ENCODE measurements at places on chromosomes 11 and 22. TPM values are rescaled to one million over a fixed set of nuclear protein-coding genes. Genes with fewer than 3 reads are reported as not detected.

SNU13 gene
- 138 TPM for total RNA-seq

PTPRCAP gene
- not detected for total RNA-seq

KRTAP5-2 gene
- total RNA-seq = not detected

MCHR1 gene
- total RNA-seq = not detected

CHRDL2 gene
- not detected for total RNA-seq

FDXACB1 gene
- total RNA-seq = 3.3 TPM

DGAT2 gene
- 0.55 TPM for total RNA-seq

LYVE1 gene
- total RNA-seq = 7.6 TPM

DNA sequence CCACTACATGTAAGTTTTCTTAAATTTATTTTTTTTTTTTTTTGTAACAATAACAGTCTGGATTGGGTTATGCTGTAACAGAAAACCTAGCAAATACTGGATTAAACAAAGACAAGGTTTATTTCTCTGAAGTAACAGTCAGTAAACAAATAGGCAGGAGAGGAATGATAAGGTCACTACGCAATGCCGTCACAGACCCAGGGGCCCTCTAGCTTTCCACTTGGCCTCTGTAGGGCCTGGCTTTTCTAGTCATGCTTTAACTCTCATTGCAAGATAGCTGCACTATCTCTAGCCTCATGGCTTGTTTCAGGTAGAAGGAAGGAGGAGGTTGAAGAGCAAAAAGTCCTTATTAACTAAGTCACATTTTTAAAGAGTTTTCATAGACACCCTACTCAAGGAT, 6.5 kb downstream of the OR10A6 start:
- no peaks in the 10 kb centered on the region for H3K36me3 ChIP-seq
- no peaks in the 10 kb centered on the region for H3K27me3 ChIP-seq
- no peak overlapping the region for H3K4me3 ChIP-seq
- DNase-seq = no peak
- no peak overlapping the region for H3K27ac ChIP-seq
- no peaks in the 10 kb centered on the region for H3K4me1 ChIP-seq

DNA sequence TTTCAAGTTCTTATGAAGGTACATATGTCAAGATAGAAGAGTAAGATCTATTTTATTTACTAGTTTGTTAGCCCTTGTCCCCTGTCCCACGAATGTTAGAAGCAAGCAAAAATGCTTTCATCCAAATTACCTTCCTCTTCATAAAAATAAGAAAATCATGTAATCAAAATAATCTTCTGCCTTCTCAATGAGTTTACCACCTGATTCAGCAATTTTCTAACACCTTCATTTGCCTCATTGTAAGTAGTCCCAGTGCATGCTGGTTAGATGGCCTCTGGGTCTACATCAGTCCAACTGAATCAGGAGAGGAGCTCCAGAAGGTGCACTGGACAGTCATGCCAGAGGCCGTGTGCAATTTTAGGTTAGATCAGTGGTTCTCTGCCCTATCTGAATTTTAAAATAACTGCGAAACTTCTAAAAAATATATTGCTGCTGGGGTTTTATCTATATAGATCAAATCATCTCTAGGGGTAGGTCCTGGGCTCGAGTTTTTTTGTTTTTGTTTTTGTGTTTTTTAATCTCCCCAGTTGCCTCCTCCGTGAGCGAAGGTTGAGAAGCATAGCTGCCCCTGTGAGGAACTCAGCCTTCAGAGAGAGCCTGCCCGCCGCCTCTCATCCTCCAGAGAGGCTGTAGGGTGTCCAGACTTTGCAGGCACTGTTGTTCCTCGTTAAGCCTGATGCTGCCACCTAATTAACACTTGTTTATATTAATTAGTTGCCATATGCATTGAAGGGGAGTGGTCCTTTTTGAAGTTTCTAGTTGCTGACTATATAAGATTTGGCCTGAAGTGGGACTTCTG, 32.2 kb downstream of the C22orf31 start:
- no peak for DNase-seq
- no peak overlapping the region for H3K4me3 ChIP-seq
- H3K4me1 ChIP-seq = peaks cover 27% of the 10 kb centered on the region
- H3K27me3 ChIP-seq = no peaks in the 10 kb centered on the region
- H3K27ac ChIP-seq = no peak overlapping the region
- no peaks in the 10 kb centered on the region for H3K36me3 ChIP-seq

DNA sequence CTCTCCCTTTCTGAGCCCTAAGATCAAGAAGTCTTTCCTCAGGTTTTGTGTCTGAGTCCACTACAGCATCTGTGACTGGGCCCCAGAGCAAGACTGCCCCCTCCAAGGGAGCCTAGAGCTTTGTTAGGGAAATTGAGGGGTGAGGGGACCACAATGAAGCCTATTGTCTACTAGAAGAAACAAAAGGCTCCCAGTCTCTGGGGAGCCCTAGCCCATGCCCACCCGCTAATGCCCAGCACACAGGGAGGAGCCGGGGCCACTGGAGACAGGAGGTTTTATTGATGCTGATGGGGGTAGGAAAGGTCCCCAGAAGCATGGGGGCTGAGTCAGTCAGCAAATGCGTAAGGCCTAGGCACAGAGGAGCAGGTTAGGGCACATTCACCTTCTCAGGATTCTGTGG, 14.0 kb downstream of the RHOG start:
- no peak overlapping the region for H3K4me3 ChIP-seq
- H3K36me3 ChIP-seq = peaks cover 4% of the 10 kb centered on the region
- H3K27ac ChIP-seq = no peak overlapping the region
- H3K27me3 ChIP-seq = no peaks in the 10 kb centered on the region

DNA sequence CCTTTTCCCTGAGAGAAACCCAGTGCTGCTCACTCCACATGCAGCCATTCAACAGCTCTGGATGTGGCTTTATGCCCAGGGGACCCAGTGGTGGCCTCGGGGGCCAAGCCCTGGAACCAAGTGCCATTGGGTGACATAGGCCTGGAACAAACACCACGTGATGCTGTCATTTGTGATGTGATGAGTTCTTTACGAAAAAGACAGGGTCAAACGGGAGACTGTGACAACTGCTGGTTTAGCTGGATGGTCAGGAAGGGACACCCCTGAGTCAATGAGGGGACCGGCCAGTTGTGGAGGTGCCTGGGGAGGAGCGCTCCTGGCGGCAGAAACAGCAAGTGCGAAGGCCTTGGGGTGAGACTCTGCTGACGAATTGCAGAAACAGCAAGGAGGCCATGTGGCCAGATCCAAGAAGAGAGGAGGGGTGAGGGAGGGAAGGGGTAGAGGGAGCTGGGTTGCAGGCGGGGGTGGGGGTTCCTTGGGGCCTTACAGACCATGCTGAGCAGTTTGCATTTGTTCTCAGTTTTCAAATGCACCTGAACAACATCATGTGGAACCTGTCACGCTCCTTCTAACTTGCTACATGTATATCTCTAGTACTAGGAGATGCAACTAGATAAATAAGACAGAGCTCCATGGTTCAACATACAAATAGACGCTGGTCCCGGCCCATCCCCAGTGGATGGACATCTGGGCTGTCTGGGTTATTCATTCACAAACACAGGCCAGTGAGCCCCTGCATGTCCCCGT, 56.1 kb downstream of the IGLL5 start:
- no peaks in the 10 kb centered on the region for H3K27me3 ChIP-seq
- H3K4me1 ChIP-seq = no peaks in the 10 kb centered on the region
- no peak for DNase-seq
- no peaks in the 10 kb centered on the region for H3K36me3 ChIP-seq

DNA sequence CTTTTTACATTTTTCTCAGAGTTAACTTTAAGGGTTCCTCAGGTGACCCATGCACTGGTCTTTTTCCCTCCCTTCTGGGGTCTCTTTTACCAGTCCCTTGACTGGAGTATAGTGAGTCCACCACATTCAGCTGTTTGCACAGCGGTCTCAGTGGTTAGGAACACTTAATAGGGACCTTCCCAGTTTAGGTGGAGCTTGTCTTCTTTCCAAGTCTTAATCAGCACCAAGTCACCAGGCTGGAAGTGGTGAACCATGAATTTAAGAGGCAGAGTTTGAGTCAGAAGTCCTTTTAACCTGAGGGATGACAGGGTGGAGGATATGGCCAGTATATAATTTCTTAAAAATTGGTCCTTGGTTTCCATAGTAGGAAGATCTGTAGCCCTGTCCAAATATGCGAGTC, 349.7 kb upstream of the MPPED2 start:
- H3K4me3 ChIP-seq = no peak overlapping the region
- H3K4me1 ChIP-seq = no peaks in the 10 kb centered on the region
- no peaks in the 10 kb centered on the region for H3K36me3 ChIP-seq
- no peak overlapping the region for H3K27ac ChIP-seq
- no peaks in the 10 kb centered on the region for H3K27me3 ChIP-seq

GRCh38 chr11:19951558-19952115, 208.6 kb downstream of the DBX1 start:
- DNase-seq = peak; percentile 81
- no peak overlapping the region for H3K4me3 ChIP-seq
- H3K4me1 ChIP-seq = peaks cover 27% of the 10 kb centered on the region
- H3K36me3 ChIP-seq = peaks cover 7% of the 10 kb centered on the region
- no peaks in the 10 kb centered on the region for H3K27me3 ChIP-seq

GRCh38 chr11:44823868-44824267, 97.1 kb downstream of the TSPAN18 start:
- peak overlapping the region; percentile 63 for H3K27ac ChIP-seq
- H3K4me1 ChIP-seq = peaks cover 23% of the 10 kb centered on the region
- peak; percentile 46 for DNase-seq
- no peaks in the 10 kb centered on the region for H3K36me3 ChIP-seq
- no peaks in the 10 kb centered on the region for H3K27me3 ChIP-seq

- no peak overlapping the region for H3K27ac ChIP-seq
Observed at GRCh38 chr11:43548916-43549315, 131.6 kb upstream of the HSD17B12 start.

DNA sequence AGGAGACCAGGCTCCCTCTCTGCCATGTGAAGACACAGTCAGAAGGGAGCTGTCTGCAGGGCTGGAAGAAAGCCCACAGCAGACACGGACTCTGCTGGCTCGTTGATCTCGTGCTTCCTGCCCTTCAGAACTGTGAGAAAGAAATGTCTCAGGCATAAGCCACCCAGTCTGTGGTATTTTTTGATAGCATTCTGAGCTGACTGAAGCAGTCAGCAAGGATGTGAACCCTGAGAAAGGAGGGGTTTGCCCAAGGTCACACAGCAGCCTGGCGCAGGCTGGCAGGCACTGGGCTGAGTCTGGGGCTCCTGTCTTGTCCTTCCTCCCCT, 255.1 kb upstream of the B3GAT1 start:
- H3K27me3 ChIP-seq = no peaks in the 10 kb centered on the region
- H3K27ac ChIP-seq = no peak overlapping the region
- no peaks in the 10 kb centered on the region for H3K4me1 ChIP-seq

- no peak for DNase-seq
- H3K4me3 ChIP-seq = no peak overlapping the region
- no peak overlapping the region for H3K27ac ChIP-seq
- H3K4me1 ChIP-seq = peaks cover 10% of the 10 kb centered on the region
Observed at GRCh38 chr11:75570559-75571139, 8.6 kb downstream of the SERPINH1 start.

- H3K4me1 ChIP-seq = no peaks in the 10 kb centered on the region
- no peaks in the 10 kb centered on the region for H3K27me3 ChIP-seq
- no peak overlapping the region for H3K27ac ChIP-seq
Observed at GRCh38 chr11:72684236-72684912, 10.2 kb upstream of the PDE2A start.

DNA sequence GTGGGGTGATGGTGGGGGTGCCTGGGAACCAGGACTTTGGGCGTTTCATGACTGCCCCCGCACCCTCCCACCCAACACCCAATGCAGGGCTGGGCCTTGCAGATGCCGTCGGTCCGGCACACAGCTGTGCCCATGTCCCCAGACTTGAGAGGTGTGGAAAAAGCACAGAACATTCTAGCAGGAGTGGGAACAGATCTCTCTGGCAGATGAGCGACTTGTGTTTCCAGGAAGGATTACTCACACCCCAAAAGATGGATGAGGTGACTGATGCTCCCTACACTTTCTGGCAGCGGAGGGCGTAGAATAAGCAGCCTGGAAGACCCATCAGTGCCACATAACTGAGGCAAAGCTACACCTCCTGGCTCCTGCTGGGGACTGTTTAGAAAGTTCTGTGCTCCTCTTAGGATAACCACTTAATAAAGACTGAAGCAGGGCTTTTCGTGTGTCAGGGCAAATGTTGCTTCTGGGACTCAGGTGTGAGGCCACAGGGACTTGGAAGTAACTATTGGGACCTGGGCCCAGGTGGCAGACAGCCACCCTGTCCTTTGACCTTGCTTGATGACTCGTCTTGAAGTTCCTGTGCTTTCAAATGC, 24.2 kb downstream of the FBLN1 start:
- no peaks in the 10 kb centered on the region for H3K36me3 ChIP-seq
- no peak for DNase-seq
- no peaks in the 10 kb centered on the region for H3K27me3 ChIP-seq
- no peak overlapping the region for H3K27ac ChIP-seq

- peaks cover 3% of the 10 kb centered on the region for H3K36me3 ChIP-seq
- peaks cover 66% of the 10 kb centered on the region for H3K4me1 ChIP-seq
- H3K27ac ChIP-seq = peak overlapping the region; percentile 98
- no peak for DNase-seq
- peak overlapping the region; percentile 56 for H3K4me3 ChIP-seq
- no peaks in the 10 kb centered on the region for H3K27me3 ChIP-seq
Observed at GRCh38 chr11:128695539-128696221, 1.8 kb downstream of the FLI1 start.

- no peaks in the 10 kb centered on the region for H3K27me3 ChIP-seq
- DNase-seq = no peak
Observed at GRCh38 chr22:30262112-30262511, 4.5 kb downstream of the OSM start.

DNA sequence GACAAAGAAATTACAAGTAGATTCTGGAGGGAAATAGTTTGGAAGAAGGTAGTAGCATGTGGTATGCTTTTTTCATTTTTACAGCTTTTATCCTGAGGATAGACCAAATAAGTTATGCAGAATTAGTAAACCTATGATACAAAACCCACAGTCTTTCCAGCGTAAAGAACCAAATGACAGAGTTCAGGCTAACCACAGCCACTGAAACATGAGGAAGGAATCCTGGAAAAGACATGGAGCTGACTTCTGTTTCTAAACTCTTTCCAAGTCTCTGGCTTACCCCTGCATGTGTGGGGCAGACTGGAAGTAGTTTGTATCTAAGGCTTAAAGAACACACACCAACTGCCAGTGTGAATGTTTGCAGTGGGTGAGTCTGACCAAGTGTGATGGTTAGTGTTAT, 258.4 kb upstream of the TENM4 start:
- no peaks in the 10 kb centered on the region for H3K27me3 ChIP-seq
- DNase-seq = no peak
- no peak overlapping the region for H3K27ac ChIP-seq
- H3K4me3 ChIP-seq = no peak overlapping the region
- H3K4me1 ChIP-seq = no peaks in the 10 kb centered on the region
- H3K36me3 ChIP-seq = no peaks in the 10 kb centered on the region

- no peak overlapping the region for H3K27ac ChIP-seq
- H3K36me3 ChIP-seq = no peaks in the 10 kb centered on the region
- no peaks in the 10 kb centered on the region for H3K27me3 ChIP-seq
- no peak overlapping the region for H3K4me3 ChIP-seq
- no peak for DNase-seq
- H3K4me1 ChIP-seq = peaks cover 3% of the 10 kb centered on the region
Observed at GRCh38 chr22:36769541-36770512, 6.1 kb downstream of the IFT27 start.

- no peak for DNase-seq
- H3K36me3 ChIP-seq = no peaks in the 10 kb centered on the region
- no peaks in the 10 kb centered on the region for H3K4me1 ChIP-seq
- H3K27ac ChIP-seq = no peak overlapping the region
Observed at GRCh38 chr22:26949193-26949592, 291.8 kb downstream of the MIAT start.
